Thyroid gland (tissue), 4 donors: ENCODE measurements at places on chromosomes 16 and 17. TPM values are rescaled to one million over a fixed set of nuclear protein-coding genes. Genes with fewer than 3 reads are reported as not detected.

PPL gene
- 84.9 TPM for total RNA-seq

CCDC78 gene
- not detected for total RNA-seq

IGSF6 gene
- total RNA-seq: 0.83 TPM

TNFRSF17 gene
- not detected for total RNA-seq

RNPS1 gene
- 139 TPM for total RNA-seq

NPTX1 gene
- total RNA-seq: not detected

OR1E2 gene
- not detected for total RNA-seq

RCVRN gene
- not detected for total RNA-seq

TEKT5 gene
- not detected for total RNA-seq

DNA sequence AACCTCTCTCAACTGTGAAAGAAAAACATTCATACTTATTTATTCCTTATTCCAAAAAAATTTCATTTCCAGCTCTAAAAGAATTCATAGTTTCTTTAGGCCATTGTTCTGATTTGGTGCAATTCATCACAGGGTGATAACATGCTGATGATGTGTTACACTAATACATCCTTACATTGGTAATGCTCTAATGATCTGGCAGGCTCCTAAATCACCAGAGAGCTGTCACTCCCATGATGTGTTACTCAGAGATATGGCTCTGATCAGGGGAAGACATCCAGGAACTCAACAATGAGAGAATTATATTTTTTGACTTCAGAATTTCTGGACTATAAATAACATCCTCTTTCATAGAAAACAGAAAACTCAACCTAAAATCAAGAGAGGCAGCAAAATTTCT lies 209.3 kb downstream of the CHD9NB start:
- no peaks in the 10 kb centered on the region for H3K36me3 ChIP-seq
- no peak overlapping the region for H3K4me3 ChIP-seq
- no peak for DNase-seq
- no peaks in the 10 kb centered on the region for H3K27me3 ChIP-seq
- H3K27ac ChIP-seq: no peak overlapping the region

GRCh38 chr16:67933805-67934204 lies 2.1 kb upstream of the CTRL start:
- H3K4me1 ChIP-seq: peaks cover 15% of the 10 kb centered on the region
- H3K27ac ChIP-seq: no peak overlapping the region
- DNase-seq: no peak
- no peaks in the 10 kb centered on the region for H3K36me3 ChIP-seq
- H3K27me3 ChIP-seq: no peaks in the 10 kb centered on the region
- H3K4me3 ChIP-seq: no peak overlapping the region

DNA sequence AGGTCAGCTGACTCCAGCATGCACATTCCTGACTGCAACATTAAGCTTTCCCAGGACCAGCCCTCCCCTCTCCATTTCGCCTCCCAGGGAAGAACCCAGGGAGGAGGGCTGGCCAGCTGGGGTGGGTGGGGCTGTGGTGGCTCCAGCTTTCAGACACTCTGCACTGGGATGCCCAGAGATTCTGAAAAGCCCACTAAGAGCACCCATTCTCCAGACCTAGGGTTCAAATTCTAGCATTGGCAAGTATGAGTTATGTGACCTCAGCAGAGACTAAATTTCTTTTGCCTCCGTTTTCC lies 7.8 kb downstream of the DLX3 start:
- H3K27me3 ChIP-seq: no peaks in the 10 kb centered on the region
- peaks cover 9% of the 10 kb centered on the region for H3K4me1 ChIP-seq
- H3K27ac ChIP-seq: no peak overlapping the region
- H3K4me3 ChIP-seq: no peak overlapping the region

DNA sequence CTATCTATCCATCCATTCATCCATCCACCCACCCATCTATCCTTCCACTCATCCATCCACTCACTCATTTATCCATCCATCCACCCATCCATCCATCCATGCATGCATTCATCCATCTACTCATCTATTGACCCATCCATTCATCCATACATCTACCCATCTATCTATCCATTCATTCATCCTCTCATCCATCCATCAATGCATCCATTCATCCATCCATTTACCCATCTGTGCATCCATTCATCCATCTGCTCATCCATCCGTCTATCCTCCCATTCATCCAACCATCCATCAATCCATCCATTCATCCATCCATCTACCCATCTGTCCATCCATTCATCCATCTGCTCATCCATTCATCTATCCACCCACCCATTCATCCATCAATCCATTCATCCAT lies 224.5 kb upstream of the MAF start:
- no peak overlapping the region for H3K27ac ChIP-seq
- DNase-seq: no peak
- no peaks in the 10 kb centered on the region for H3K36me3 ChIP-seq
- H3K27me3 ChIP-seq: no peaks in the 10 kb centered on the region
- H3K4me3 ChIP-seq: no peak overlapping the region

- no peaks in the 10 kb centered on the region for H3K27me3 ChIP-seq
- H3K27ac ChIP-seq: no peak overlapping the region
- H3K36me3 ChIP-seq: no peaks in the 10 kb centered on the region
- H3K4me3 ChIP-seq: no peak overlapping the region
Observed at GRCh38 chr16:5450409-5451104, 353.0 kb upstream of the EEF2KMT start.

GRCh38 chr17:66791347-66791746 lies 43.6 kb upstream of the CACNG5 start:
- H3K36me3 ChIP-seq: no peaks in the 10 kb centered on the region
- H3K27ac ChIP-seq: no peak overlapping the region
- DNase-seq: peak; percentile 93

DNA sequence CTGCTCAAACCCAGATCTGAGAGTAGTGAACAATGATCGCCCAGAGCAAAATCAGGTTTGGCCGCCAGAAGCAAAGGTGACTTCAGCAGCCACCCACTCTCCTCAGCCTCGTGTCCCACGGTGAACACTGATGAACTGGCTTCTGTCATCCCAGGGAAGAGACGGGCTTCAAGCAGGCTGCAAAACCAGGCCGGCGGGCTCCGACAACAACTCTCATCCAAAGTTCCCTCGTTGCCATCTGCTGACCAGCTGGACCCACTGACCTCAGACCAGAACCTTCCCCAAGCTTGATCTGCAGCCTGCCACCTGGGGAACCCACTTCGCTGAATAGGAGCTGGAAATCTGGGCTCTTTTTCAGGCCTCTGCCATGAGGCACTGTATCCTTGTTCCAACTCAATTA lies 69.6 kb upstream of the MRTFB start:
- H3K27me3 ChIP-seq: no peaks in the 10 kb centered on the region
- no peaks in the 10 kb centered on the region for H3K4me1 ChIP-seq
- no peaks in the 10 kb centered on the region for H3K36me3 ChIP-seq
- no peak overlapping the region for H3K4me3 ChIP-seq
- no peak overlapping the region for H3K27ac ChIP-seq
- DNase-seq: no peak

GRCh38 chr17:74467221-74467951 lies 952 bp downstream of the CD300A start:
- no peak overlapping the region for H3K4me3 ChIP-seq
- no peaks in the 10 kb centered on the region for H3K4me1 ChIP-seq
- no peak for DNase-seq
- H3K36me3 ChIP-seq: no peaks in the 10 kb centered on the region
- no peak overlapping the region for H3K27ac ChIP-seq

DNA sequence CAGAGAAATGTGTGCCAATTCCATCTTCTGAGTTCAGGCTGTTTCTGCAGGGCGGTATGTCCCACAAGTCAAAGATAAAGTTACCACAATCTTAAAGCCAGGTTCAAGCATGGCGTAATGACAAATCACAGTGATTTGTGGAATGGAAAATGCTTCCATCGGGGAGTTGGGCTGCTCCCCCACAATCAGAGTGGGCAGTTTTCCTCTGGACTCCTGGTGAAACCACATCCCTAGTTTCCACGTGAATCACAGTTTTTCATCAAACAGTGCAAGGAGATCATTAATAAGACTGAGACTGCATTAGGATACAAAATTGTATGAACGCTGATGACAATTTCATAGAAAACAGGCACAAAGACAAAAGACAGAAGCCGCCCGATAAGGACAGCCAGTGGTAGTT lies 3.6 kb downstream of the LITAF start:
- no peaks in the 10 kb centered on the region for H3K36me3 ChIP-seq
- peak overlapping the region; percentile 98 for H3K27ac ChIP-seq
- H3K4me1 ChIP-seq: peaks cover 46% of the 10 kb centered on the region
- H3K27me3 ChIP-seq: no peaks in the 10 kb centered on the region

DNA sequence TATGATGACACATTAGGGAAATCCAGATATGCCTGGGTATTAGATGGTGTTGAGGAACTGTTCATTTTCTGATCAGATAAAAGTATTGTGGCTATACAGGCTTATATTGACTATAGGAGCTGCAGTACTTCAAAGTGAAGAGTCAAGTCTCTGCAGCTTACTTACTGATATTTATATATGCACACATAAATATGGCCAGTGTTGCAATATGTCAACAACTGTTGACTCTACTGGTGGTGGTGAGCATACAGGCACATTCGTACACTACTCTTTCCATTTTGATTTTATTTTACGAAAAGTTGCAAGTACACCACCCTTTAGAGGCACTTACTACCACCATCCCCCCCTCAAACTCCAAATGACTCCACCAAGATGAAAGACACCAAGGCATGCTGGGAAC lies 2.5 kb downstream of the CIAO2B start:
- H3K36me3 ChIP-seq: no peaks in the 10 kb centered on the region
- H3K4me3 ChIP-seq: no peak overlapping the region
- H3K4me1 ChIP-seq: peaks cover 27% of the 10 kb centered on the region
- DNase-seq: no peak
- H3K27ac ChIP-seq: no peak overlapping the region
- H3K27me3 ChIP-seq: no peaks in the 10 kb centered on the region

- no peak overlapping the region for H3K4me3 ChIP-seq
- DNase-seq: peak; percentile 62
- H3K36me3 ChIP-seq: no peaks in the 10 kb centered on the region
- H3K27ac ChIP-seq: peak overlapping the region; percentile 93
- peaks cover 80% of the 10 kb centered on the region for H3K4me1 ChIP-seq
- no peaks in the 10 kb centered on the region for H3K27me3 ChIP-seq
Observed at GRCh38 chr16:4319454-4320421, 3.9 kb downstream of the GLIS2 start.

DNA sequence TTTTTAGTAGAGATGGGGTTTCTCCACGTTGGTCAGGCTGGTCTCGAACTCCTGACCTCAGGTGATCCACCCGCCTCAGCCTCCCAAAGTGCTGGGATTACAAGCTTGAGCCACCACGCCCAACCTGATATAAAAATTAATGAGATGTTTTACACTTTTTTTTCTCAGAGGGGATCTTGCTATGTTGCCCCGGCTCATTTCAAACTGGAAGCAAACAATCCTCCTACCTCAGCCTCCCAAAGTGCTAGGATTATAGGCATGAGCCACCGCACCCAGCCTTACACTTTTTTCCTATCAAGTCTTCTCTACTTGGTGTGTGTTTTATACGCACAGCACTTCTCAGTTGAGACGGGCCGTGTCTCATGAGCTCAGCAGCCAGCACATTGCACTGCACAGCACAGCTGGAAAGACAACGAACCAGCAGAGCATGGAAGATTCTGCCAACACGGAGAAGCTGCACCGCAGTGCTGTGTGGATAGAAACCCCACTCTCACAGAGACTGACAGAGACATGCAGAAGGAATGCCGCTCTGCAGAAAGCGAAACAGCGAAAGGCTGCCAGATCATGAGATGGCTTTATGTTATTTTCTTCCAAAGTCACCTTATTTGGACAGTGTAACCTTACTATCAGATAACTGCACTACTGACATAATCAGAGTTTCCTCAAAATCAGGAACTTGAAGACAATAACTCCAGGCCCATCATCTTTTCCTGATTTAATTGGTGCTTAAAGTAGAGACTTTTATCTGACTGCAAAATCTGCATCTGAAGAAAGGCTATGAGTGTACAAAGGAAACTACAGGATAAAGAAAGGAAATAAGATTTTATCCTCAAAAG lies 6.5 kb upstream of the QRICH2 start:
- no peaks in the 10 kb centered on the region for H3K27me3 ChIP-seq
- peaks cover 12% of the 10 kb centered on the region for H3K4me1 ChIP-seq
- H3K4me3 ChIP-seq: no peak overlapping the region
- H3K27ac ChIP-seq: no peak overlapping the region
- DNase-seq: peak; percentile 38

GRCh38 chr16:72837846-72838585 lies 209.9 kb downstream of the ZFHX3 start:
- H3K27ac ChIP-seq: no peak overlapping the region
- DNase-seq: no peak
- no peak overlapping the region for H3K4me3 ChIP-seq
- H3K27me3 ChIP-seq: no peaks in the 10 kb centered on the region
- no peaks in the 10 kb centered on the region for H3K36me3 ChIP-seq
- peaks cover 9% of the 10 kb centered on the region for H3K4me1 ChIP-seq

DNA sequence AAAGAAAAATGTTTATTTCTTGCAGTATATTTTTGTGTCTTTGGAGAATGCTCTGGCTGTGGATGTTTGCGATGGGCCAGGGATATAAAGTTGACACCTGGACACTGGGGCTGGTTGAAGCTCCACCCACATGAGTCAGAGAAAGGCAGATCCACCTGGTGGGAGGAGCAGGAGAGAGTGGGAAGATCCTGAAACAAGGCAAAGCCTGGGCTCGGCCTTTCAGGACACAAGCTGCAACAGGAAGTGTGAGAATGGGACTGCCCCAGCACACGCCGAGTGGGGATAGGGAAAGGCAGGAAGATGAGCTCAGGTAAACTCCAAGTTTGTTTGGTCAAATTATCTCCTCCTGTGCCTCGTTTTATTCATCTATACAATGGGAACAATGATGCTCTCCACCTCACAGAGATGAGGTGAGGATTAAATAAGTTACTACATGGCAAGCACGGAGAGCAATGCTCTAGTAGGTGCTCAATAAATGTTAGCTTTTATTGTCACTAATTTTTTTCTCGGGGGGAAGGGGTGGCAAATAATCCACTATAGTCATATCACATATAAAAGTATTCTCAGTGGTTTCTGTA lies 21.4 kb upstream of the PITPNM3 start:
- no peak overlapping the region for H3K4me3 ChIP-seq
- no peak for DNase-seq
- peaks cover 6% of the 10 kb centered on the region for H3K36me3 ChIP-seq
- H3K4me1 ChIP-seq: peaks cover 17% of the 10 kb centered on the region
- no peaks in the 10 kb centered on the region for H3K27me3 ChIP-seq

DNA sequence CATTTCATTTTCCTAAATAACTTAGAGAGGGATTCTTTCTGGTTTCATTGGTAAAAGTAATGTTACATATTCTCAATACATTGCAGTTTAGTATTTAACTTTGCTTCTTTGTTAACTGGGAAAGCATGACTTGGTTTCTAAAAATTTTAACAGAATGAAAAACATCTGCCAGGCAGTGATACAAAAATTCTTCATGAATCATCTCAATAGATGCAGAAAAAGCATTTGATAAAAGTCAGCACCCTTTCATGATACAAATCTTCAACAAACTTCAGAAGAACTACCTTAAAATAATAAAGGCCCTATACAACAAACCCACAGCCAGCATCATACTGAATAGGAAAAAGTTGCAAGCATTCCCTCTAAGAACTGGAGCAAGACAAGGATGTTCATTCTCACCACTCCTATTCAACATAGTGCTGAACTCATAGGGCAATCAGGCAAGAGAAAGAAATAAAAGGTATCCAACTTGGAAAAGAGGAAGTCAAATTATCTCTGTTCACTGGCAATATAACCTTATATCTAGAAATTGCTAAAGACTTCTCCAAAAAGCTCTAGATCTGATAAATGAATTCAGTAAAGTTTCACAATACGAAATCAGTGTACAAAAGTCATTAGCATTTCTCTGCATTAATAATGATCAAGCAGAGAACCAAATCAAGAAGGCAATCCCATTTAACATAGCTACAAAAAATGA lies 50.4 kb downstream of the SLFN5 start:
- DNase-seq: no peak
- H3K4me3 ChIP-seq: no peak overlapping the region
- no peaks in the 10 kb centered on the region for H3K36me3 ChIP-seq
